ENCODE measurements at places on chromosomes 3 and 15. TPM values are rescaled to one million over a fixed set of nuclear protein-coding genes. Genes with fewer than 3 reads are reported as not detected.

Gene DISP2
- total RNA-seq = 1.0 TPM

Gene GPR27
- total RNA-seq = 6.7 TPM

DNA sequence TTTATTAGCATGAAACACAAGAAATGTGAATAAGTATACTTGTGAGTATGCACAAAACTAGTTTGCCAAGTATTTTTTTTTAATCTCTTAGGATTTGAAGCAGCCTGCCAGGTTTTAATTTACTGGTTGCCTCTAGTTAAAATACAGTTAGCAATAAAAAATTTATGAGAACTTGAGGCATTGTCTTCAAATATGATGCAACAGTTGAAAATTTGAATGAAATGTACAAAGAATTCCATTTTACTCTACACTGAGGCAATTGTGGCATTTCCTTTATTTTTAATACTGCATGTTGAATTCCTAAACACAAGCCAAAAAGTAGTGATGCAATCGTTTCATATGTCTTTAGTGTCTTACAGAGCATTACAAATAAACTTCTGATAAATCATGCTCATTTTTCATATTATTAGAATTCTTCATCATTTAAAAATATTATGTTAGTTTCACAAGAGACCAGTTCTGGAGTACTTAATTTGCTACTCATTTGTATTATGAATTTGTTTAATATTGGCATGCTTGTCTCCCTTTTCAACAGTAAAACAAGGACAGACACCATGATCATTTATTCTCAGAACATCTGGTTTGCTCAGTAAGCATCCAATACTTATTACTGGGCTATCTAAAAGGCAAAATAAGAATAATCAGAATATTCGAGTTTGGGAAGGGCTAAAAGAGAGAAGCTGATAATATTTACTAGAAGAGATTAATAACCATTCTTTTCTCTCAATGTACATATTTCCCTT, 124.8 kb upstream of the PTX3 start:
- no peak for DNase-seq
- no peak overlapping the region for H3K27ac ChIP-seq
- no peak overlapping the region for H3K4me3 ChIP-seq

DNA sequence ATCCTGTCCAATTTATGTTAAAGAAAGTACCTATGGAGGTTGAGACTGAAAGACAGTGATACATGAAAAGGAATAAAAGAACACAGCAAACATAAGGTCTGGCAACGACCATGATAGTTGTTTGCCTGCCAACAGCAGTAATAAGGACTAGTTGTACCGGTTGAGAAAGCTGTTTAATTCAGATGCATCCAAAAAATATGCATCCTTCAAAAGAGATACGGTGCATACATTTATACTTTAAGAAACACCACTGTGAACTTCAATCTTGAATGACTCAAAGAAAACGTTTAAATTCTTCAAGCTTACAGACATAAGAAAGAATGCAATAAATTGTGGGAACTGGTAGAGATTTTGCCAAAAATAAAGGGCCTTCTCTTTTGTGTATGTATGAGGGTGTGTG, 492.1 kb downstream of the NLGN1 start:
- no peaks in the 10 kb centered on the region for H3K4me1 ChIP-seq
- no peak overlapping the region for H3K27ac ChIP-seq
- H3K27me3 ChIP-seq = no peaks in the 10 kb centered on the region

- no peak overlapping the region for H3K4me3 ChIP-seq
- no peak for DNase-seq
- no peaks in the 10 kb centered on the region for H3K36me3 ChIP-seq
- H3K27ac ChIP-seq = no peak overlapping the region
These were observed 42.3 kb downstream of the FBXO22 start for GRCh38 chr15:75945953-75946352.

- H3K27ac ChIP-seq = no peak overlapping the region
- no peaks in the 10 kb centered on the region for H3K36me3 ChIP-seq
- H3K27me3 ChIP-seq = no peaks in the 10 kb centered on the region
- no peak overlapping the region for H3K4me3 ChIP-seq
These were observed 90.9 kb downstream of the STRIT1 start for GRCh38 chr3:155202626-155203025.

GRCh38 chr15:85910834-85911233, 116.1 kb upstream of the KLHL25 start:
- peaks cover 3% of the 10 kb centered on the region for H3K27me3 ChIP-seq
- no peaks in the 10 kb centered on the region for H3K36me3 ChIP-seq
- H3K27ac ChIP-seq = no peak overlapping the region
- H3K4me3 ChIP-seq = no peak overlapping the region
- DNase-seq = no peak
- no peaks in the 10 kb centered on the region for H3K4me1 ChIP-seq
